Stimulated activated CD4-positive, alpha-beta T cell treated with anti-CD3 and anti-CD28 coated beads, TNF-alpha, amount 100 ng/mL, for 1 hour (primary cell): ENCODE measurements at places on chromosomes 7 and 10.
A peak's percentile ranks its signal among the peaks of the same experiment; 100 is the strongest.

DNA sequence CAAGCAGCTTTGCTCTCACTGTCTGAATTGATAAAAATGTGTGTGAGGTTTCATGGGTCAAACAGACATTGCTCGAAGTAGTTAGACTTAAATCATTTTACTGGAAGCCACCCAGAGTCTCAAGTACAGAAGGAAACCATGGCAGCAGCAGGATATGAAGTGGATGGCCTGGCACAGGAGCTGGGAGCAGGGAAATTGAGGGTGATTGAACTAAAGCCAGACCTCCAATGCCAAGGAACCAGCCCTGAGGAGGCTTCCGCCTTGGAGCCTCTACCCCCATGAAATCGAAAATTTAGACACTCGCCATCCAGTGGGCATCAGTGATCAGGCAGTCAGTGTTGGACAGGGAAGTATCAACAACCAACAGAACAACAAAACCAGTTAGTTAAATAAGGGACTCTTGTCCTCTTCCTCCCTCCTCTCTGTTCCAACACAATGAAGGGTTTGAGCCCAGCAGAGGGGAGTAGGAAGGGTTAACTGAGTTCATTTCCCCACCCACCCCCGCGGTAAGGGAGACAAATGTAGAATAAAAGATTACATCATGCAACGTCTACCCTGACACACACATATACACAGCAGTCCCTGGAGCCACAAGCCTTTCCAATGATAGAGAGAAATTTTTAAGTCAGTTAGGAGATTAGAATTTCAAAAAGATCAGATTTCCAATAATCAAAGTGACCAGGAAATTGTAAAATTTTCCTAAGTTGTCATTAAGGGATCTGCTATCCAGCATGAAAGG, 156.3 kb downstream of the SLC16A9 start:
- no peak for DNase-seq

- no peak for DNase-seq
Observed at GRCh38 chr10:52078397-52078937, 235.6 kb upstream of the DKK1 start.

DNA sequence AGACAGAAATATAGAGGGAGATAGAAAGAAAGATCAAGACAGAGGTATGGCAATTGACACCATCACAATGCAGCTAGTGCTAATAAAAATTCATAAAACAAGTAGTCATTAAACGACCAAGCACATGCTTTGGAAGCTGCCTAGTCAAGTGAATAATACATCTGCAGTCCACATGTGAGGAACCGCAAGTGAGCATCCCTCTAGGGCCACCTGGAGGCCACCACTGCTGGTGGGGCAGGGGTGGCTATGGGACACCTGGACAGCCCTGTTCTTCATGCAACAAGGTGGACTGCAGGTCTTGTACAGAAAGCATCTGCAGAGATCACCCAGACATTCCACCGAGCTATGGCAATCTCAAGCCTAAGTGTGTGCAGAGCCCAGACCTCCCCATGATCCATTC, 451.1 kb upstream of the PFKP start:
- no peak for DNase-seq

- DNase-seq: no peak
Observed at GRCh38 chr10:110165239-110165638, 42.2 kb upstream of the MXI1 start.

DNA sequence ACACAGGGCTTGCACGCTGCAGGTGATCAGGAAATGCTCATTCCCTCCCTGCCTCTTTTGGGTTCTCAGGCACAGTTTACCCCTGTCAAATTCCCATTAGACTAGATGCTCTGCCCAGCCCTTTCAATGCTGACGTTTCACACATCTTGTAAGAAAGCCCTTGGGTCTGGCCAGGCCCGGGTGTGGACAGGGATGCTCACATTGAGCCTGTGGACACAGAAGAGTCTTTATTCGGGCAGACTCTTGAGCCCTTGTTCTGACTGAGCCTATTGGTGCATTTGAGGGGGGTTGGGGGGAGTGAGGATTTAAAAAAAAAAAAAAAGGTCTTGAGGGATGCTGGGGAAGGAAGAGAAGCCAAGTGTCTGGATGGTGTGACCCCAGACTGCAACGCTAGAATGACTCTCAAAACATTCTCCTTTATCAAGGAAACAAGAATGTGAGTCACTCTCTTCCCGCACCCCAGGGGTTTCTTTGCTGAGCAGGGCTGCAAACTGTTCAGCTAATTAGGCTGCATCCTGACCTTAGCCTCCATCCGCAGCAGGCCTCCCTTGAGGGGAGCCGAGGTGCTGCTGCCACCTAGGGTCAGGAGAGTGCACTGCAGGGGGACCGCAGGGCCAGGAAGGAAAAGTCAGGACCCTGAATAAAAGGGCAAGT, 53.6 kb upstream of the TMEM72 start:
- peak; percentile 19 for DNase-seq

GRCh38 chr10:1360558-1361164, 304.5 kb downstream of the WDR37 start:
- no peak for DNase-seq

DNA sequence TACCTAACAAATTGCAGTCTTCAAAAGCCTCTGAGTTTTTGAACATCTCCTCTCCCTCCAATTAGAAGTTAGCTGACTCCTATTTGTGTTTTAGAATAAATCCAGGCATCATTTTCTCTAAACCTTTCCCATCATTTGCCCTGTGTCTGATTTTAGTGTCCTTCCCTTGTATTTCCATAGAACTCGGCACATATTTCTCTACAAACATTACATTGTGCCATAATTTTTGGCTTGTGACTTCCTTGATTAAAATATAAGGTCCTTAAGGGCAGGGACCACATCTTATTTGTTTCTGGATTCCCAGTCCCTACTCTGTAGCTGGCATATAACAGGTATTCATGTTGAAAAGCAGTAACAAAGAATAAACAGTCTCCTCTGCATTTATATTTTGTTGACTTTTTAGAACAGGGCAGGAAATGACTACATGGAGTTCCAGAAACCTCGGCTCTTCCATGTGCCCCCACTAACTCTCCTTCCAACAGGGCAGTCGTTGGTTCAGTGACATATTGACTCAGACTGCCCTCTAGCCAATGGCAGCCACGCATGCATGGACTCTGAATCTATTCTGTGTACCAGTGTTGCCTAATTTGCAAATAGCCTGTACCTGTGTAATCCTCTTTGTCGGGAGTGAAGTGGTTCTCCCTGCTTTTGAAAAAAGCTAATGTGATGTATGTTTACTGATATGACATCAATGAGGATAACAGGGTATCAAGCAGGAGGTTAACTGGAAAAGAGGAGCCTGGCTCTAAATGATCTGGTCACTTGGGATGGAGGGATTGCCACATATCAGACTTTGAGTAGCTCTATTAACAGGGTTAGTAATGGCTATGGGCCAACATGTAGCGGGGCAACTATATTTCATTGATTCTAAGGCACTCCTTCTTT, 19.8 kb upstream of the CPN1 start:
- DNase-seq: no peak

DNA sequence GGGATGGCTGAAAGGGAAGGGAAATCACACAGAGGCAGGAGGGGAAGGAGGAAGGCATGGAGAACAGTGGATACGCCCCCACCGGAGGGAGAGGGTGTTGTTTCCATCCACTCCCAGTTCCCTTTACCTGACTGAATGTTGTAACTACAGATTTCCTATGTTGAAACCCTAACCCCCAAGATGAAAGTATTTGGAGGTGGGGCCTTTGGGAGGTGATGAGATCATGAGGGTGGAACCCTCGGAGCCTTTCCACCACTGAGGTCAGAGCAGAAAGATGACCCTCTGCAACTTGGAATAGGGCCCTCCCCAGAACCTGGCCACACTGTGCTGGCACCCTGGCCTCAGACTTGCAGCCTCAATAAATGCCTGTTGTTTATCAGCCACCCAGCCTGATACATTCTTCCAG, 48.6 kb upstream of the CNPY1 start:
- DNase-seq: no peak

GRCh38 chr7:93894426-93894825, 3.9 kb upstream of the TFPI2 start:
- DNase-seq: no peak

GRCh38 chr10:18010050-18010449, 58.3 kb downstream of the SLC39A12 start:
- DNase-seq: no peak

GRCh38 chr7:36265680-36266079, 112.6 kb downstream of the EEPD1 start:
- no peak for DNase-seq

DNA sequence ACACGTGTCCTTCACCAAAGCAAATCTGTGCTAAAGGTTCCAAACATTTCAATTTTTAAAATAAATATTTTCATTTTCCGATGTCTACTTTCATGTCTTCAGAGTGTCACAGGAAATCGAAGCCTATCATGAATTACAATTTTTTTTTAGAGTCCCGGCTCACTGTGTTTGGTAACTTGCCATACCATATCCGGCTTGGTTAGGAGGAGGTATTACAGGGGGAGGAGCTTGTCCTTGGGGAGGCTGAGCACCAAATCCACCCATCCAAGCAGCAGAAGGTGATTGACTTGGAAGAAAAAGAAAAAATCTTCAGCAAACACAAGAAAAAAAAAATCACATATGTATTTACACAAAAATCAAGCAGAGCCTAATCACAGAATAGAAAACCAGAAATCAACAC, 21.3 kb downstream of the TIAL1 start:
- DNase-seq: no peak

- DNase-seq: no peak
Observed at GRCh38 chr7:109893231-109893630, 1197.7 kb upstream of the LRRN3 start.

DNA sequence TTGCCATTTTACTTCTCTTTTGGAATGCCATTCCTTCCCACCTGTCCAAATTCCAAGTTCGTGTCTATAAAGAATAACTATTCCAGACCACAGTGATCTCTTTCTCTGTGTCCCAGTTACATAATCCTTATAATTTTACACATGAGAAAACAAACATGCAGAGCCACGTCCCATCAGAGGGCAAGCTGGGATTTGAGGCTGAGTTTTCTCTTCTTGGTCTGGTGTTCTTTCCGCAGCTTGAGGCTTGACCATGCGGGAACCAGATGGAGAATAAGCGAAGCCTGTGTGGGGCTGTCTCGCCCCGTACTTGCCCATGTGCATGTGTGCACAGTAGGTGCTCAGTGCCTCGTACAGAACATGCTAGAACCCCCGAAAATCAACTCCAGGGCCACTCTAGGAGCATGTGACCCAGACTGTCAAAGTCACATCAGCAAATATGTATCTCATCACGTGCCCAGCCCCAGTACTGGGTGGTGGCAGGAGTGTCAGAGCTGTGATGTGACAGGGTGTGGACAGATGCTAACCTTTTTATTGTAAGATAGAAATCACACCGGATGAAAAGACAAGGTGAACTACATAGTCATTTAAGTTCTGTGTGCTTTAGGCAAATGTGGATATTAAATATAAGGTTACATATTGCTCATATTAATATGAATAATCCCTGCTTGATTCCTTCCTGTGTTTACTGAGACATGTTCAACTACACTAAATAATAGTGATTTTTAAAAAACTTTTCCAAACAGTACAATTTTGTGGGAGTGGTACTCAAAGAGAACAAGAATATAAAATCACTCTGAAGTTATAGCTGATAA, 3.2 kb downstream of the INSIG1 start:
- no peak for DNase-seq

DNA sequence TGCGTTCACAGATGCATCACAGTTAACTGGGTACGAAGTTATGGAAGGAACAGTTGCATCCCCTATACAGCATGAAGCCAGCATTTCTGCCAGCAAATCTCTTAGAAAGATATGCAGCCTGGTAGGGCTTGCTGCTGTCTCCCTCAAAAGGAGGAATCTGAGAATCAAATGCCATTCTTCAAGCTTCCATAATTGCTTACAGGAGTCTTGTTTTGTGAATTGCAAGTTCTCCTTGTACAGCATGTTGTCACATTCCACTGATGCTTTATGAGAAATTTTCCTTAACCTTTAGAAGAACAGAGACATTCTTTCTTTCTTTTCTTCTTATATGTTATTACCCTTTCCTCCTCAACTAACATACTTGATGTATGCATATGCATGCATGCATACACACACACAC, 134.6 kb downstream of the CHRM2 start:
- DNase-seq: no peak

GRCh38 chr7:30920584-30921539, 9.2 kb downstream of the AQP1 start:
- no peak for DNase-seq

DNA sequence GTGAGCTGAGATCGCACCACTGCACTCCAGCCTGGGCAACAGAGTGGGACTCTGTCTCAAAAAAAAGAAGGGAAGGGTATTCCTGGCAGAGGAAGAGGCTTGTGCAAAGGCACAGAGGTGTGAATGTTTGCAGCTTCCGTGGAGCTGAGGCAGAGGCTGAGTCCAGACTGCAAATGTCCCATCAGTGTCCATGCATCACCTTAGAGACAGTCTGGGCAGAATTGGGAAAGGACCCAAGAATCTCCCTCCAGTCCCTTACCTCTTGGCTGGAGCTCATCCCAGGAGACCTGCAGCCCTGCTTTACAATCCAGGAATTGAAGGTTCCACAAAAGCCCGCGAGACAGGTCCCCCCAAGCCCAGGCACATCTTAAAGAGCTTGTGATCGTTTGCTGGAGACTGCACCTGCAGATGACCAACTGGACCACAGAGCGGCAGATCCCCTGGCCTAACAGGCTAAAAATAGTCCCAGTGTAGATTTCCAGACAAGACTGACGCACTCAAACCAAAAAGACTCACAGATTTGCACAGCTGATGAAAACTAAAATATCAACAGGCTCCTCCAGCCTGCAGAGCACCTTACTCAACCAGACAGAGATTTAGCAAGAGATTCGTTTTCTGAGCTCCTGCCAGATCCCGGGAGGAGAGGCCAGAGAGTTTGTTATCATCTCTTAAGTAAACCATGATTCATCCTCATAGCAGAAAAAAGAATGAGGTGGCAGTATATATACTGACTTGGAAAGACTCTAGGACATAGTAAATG, 22.9 kb upstream of the NANOS1 start:
- DNase-seq: no peak

- no peak for DNase-seq
Observed at GRCh38 chr7:158175779-158176178, 411.8 kb downstream of the PTPRN2 start.
